ENCODE measurements at places on chromosomes 4 and X.

GRCh38 chr4:138800421-138800820, 215.2 kb upstream of the NOCT start:
- no peak for DNase-seq

DNA sequence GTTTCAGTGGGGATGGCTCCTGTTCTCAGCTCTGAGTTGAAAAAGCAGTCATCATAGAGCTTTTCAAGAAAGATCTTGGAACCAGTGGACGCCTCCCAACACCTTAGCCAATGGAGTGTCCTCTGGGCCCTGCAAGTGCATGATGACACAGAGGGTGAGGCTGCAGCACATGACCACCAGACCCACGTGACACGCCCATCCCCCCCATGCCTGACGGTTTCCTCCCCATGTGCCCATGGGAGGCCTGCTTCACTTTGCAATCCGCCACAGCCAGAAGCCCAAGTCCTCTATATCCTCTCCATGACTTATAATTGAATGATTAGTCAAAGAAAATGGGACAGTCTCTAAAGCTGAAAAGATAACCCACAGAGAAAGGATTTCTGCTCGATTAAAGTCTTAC, 187.0 kb downstream of the AFAP1 start:
- DNase-seq: no peak

DNA sequence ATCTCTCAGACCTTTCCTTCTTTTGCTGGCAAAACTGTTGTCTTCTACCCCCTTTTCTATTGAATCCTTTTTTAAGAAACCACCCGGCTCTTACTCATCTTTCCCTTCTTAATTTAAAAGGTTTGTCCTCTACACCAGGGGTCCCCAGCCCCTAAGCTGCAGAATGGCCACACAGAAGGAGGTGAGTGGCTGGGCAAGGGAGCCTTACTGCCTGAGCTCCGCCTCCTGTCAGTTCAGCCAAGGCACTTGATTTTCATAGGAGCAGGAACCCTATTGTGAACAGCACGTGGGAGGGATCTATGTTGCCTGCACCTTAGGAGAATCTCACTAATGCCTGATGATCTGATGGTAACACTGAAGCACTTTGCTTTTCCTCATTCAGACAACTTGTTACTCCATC, 726.3 kb upstream of the INTU start:
- DNase-seq: no peak

DNA sequence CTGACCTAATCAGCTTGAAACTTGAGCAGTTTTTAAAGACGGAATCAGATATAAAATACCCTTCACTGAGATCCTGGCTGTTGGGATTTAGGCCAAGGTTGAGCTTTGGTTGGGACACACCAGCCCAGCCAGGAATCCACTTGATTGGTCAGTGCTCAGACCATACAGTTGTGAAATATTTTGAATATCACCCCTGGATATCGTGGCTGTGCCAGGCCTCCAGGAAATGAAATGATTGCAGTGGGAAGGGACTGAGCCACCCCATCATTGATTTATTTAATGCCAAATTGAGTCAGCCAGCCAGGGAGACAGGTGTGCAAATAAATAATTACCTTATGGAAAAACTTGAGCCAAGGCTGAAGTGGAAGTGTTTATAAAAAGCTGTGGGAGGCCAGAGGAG, 128.4 kb upstream of the SCML1 start:
- DNase-seq: no peak

DNA sequence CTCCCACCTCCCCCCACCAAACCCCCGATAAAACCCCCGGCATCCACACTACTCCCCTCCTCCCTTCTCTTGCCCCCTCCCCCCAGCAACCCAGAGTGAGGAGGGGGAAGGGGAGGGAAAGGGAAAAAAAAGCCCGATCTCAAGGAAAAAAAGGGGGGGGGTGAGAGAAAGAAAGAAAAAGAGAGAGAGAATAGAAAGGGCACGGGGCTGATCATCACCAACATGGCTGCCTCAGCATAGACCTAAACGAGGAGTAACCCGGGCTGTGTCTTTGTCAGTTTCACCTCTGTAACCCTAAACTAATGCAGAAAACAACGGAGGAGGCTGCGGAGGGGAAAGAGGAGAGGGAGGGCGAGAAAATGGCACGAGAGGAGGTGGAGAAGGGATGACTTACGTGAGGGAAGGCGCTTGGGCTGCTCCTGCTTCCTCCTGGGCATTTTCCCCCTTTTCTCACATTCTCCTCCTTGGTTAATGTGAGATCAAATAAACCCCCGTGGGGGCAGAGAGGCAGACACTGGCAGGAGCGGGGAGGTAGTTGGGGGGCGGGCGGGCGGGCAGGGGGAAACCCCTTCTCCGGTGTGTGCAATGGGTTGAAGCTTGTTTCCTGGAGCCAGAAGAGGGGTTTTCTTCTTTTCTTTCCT, 532 bp downstream of the ZNF827 start:
- DNase-seq: no peak

- no peak for DNase-seq
Observed at GRCh38 chrX:132639446-132639845, 150.6 kb upstream of the MBNL3 start.

DNA sequence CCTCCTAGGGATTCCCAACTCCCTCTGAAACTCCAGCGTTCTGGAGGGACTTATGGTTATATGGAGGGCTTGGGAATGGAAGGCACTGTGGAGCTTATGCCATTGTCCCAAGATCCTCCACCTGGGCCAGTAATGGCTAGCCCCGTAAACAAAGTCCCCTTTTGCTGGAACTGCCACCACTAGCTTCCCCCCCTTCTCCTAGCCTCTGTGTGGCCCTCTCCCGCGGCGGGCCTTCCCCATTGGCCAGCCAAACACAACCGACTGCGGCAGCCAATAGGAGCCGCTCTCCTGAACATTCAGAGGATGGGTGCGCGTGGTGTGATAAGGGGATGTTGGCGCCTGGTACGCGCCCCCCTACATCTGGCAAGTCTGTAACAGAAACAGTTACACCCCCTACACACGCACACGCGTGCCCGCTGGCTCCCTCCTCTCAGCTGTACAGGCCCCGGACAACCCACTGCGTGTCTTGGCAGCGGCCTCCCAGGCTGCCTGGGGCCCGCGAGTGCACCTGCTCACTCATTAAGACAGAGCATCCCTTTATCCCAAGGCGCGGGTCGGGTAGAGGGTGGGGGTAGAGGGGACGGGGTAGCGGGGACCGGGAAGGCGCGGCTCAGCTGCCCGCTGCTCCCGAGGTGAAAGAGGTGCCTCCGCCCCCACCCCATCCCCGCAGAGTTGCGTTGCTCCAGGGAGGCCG, 863 bp upstream of the RAB33A start:
- DNase-seq: peak; percentile 39

DNA sequence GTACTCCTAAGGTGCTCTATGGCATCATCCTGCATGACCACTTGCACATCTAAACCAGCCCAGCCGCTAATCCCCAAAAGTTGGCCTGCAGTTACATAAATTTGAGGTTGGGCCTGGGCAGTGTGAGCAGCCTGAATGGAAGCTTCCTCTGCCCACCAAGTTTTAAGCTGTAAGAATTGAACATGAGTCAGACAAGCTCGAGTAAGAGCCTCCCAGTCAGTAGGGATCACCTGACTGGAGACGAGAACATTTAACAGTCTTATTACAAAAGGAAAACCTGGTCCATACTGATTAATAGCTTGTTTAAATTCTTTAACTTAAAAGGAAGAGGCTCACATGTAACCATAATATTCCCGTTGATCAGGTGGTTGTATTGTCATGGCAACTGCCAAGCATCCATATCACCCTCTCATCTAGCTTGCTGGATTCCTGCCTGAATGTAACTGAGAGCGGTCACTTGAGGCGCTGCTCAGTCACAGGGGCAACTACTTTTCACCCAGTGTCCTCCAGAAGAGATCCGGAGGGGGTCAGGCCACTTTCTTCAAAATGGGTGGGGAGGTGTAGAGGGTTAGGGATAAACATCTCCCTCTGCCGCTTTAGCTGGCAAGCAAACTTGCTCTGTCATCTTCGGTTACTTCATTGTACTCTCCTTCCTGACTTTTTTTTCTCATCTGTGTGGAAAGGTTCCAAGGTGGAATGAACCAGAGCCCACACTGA, 56.6 kb upstream of the WDR1 start:
- no peak for DNase-seq

DNA sequence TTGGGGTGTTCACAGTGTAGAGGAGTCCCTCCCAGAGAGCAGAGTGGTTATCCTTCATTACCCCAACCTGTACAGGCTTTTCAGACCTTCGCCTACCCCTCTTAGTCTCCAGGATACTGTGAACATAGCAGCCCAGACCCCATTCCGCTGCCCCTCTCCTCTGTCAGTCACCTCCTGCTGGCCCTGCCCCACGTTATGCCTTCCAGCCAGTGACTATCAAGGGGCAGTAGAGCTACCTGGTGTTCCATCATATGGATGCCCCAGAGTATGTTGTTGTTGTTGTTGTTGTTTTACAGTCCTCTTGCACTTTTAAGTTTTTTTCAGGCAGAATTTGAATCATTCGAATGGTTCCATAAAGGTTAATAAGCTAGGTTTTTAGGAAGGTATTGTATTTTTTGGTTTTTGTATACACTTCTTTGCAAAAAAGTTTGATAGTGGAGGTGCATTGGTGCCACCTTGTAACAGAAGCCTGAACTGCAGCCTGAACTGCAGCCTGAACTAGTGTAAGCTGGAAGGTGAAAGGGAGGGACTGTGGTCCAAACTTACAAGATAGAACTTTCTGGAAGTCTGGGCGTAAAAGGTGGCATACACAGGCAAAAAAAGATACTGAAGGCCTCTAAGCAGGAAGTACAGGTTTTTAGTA, 101.4 kb upstream of the RAB40AL start:
- DNase-seq: no peak

DNA sequence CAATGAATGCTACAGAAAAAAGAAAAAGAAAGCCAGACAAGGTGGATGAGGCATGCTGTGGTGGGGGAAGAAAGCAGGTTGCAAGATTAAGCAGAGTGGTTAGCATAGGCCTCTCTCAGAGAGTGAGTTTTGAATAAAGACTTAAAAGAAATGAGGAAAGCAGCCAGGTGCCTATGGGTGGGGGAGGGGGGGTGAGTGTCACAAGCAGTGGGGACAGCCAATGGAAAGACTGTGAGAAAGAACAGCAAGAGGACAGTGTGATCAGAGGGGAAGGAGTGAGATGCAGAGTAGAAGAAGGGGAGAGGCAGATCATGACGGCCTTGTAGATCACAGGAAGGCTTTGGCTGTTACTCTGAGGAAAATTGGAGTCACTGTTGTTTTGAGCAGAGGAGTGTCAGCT, 162.5 kb downstream of the SOX3 start:
- DNase-seq: no peak

DNA sequence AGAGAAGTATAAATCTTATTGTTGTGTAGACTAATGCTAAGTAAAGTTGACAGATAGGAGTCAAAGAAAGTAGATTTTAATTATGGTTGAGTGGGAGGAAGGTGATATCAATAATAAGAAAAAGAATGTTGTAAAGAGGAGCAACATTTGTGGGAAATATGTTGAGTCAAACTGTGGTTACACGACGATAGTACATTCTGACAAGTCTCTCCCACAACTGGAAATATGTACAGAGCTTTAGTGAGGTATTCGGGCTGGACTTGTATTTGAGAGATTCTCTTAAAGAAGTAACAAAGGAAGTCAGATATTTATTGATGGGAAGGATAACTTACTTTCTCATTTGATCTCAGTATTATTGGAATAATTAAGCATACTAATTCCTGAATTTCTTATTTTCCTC, 525.3 kb upstream of the MAGEB2 start:
- DNase-seq: no peak

- DNase-seq: no peak
Observed at GRCh38 chrX:48924270-48924669, 5.4 kb upstream of the PIM2 start.

GRCh38 chrX:418927-419729, 32.4 kb upstream of the PPP2R3B start:
- DNase-seq: no peak

DNA sequence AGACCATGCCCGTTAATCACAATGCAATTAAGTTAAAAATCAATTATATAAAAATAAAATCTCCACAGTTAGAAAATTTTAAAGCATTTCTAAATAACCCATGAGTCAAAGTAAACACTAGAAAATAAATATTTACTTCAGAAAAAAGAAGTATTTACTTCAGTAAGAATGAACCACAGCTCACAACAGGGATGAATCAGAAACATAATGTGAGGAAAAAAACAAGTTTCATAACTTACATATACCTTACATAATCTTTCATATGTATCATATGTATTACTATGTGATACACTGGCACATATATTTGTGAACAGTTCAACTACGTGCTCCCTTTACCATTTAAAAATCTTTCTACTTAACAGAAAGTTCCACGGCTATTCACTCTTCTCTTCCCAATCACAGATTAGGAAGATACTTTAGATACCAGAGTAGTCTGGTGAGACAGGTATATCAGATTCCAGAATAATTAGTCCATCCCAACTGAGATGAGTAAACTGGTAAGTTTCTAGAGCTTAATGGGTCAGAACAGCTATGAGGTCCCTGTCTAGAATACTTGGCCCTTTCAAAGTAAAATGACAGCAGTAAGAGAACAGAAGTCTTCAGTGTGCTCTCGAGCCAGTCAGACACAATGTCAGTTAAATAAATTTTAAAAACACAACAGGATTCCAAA, 70.3 kb downstream of the SH3RF1 start:
- no peak for DNase-seq

GRCh38 chr4:132767901-132768300, 381.2 kb upstream of the PCDH10 start:
- DNase-seq: no peak

DNA sequence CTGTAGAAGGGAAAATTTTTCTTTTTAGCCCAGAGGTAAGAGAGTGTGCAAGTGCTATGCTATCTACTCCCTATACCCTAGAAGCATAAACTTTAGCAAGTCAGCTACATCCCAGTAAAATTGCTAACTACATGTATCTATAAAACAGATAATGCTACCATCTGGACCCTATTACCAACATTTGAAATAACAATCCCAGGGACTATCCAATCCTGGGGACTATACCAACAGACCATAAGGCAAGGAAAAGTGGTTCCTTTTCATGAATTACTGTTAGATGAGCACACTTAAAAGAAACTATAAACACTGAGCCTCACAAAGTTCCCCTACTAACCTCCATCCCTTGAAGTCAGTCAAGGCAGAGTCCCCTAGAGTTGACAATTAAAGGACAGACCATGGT, 213.6 kb upstream of the VEGFC start:
- no peak for DNase-seq

GRCh38 chr4:15805583-15806517, 27.7 kb downstream of the CD38 start:
- peak; percentile 48 for DNase-seq

GRCh38 chrX:140477987-140478386, 26.9 kb downstream of the SOX3 start:
- no peak for DNase-seq
